Suppressor macrophage treated with lipopolysaccharide for 4 hours (primary cell): ENCODE measurements at places on chromosomes 13 and 19.

DNA sequence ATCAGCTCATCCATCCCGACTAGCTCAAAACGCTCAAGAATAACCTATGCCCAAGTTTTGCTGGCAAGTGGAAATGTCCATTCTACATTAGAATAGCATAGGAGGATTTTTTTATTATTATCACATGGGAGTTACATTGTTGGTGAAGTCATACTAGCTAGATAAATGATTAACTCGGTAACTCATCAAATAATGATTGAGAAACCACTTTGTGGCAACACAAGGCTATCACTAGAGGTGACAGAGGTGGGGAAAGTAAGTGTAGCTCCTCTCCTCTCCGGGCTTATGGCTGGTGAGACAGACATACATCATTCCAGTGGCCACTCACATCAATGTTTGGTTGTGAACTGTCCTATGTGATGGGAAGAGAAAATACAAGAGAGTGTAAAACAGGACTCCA, 161.6 kb downstream of the ZIC5 start:
- DNase-seq: no peak

DNA sequence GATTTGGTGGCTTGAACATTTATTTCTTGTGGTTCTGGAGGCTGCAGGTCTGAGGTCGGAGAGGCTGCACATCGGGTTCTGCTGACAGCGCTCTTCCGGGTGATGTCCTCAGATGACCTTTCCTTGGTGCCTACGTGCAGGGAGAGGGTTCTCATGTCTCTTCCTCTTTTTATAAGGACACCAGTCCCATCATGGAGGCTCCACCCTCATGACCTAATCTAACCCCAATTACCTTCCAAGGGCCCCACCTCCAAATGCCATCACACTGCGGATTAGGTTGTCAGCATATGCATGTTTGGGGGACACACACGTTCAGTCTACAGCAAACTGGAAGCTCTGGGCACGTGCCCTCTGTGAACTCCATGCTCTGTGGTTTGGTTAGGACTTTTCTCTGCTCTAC, 338.6 kb downstream of the FGF9 start:
- peak; percentile 75 for DNase-seq

DNA sequence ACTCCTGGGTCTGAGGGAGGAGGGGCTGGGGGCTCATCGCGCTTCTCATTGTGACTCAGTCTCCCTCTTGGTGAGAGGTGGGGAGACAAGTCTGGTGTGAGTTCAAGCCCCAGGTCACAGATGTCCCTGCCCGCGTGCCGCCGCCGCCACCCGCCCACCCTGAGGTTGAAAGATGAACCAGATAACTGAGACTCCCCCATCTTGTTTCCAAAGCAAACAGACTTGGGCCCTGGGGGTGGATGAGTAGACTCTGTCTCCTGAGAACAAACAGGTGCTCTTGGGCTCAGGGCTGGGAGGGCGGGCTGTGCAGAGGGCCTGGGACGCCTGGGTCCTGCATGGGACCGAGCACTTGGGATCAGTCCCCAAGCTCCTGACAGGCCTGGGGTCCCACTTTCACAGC, 567 bp downstream of the SBK2 start:
- DNase-seq: no peak

- DNase-seq: no peak
Observed at GRCh38 chr19:16435238-16435917, 36.4 kb downstream of the EPS15L1 start.

DNA sequence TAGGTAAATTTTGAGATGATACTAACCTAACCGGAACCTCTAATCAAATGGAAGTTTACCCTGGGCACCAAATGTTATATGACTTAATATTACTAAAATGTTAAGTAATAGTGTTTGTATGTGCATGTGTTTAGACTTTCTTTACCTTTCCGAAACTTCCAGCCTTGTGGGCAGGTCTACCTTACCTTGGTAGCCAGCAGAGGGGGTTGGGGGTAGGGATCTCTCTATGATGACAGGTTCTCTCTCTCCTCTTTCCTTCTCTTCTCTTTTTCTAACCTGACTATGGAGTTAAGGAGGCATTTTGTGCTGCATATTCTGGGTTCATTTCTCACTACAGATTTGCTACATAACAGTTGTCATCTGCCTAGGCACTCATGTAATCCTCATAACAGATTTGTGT, 6.8 kb upstream of the FRY start:
- DNase-seq: no peak

- no peak for DNase-seq
Observed at GRCh38 chr19:30783936-30784335, 411.8 kb downstream of the ZNF536 start.

- peak; percentile 27 for DNase-seq
Observed at GRCh38 chr13:60329221-60329923, 67.6 kb upstream of the TDRD3 start.

- DNase-seq: peak; percentile 19
Observed at GRCh38 chr13:43026262-43026661, 2.9 kb downstream of the DNAJC15 start.

DNA sequence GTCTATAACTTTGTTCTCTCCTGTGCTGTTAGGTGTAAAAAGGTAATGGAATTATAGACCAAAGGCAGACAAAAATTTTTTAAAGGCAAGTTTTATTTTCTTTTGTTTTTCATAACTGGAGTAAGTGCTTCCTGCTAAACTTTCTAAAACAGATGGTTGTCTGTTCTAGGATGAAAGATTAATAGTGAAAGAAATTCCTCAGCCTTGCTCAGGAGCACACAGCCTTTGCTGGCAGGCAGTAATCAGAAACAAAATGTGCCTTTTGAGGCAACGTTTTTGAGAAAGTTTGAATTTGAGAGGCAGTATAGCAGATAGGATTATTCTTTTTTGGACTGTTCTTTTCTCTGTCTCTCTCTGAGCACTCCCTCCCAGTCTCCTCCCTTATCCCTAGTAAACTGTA, 2749.5 kb downstream of the PCDH9 start:
- DNase-seq: no peak
